Myocyte (in vitro differentiated cells): ENCODE measurements at places on chromosomes 1 and 21. TPM values are rescaled to one million over a fixed set of nuclear protein-coding genes. Genes with fewer than 3 reads are reported as not detected.

RAB13 gene
- total RNA-seq: 15.5 and 22.0 TPM in 2 replicates

LCE1F gene
- not detected in 2 replicates for total RNA-seq

CLDN14 gene
- 0.27 TPM in 1 of 2 replicates, not detected in the other for total RNA-seq

CA6 gene
- not detected in 2 replicates for total RNA-seq

CRNN gene
- total RNA-seq: not detected in 2 replicates

ARHGAP30 gene
- not detected in 2 replicates for total RNA-seq

PRAMEF13 gene
- not detected in 2 replicates for total RNA-seq

MAGOH gene
- 21.7 and 29.3 TPM in 2 replicates for total RNA-seq

OVAAL gene
- 3.3 and 4.1 TPM in 2 replicates for total RNA-seq

PAX7 gene
- 0.36 TPM in 1 of 2 replicates, not detected in the other for total RNA-seq

CCDC181 gene
- 0.47 and 1.2 TPM in 2 replicates for total RNA-seq

NUDT4B gene
- 39.2 and 64.9 TPM in 2 replicates for total RNA-seq

PYHIN1 gene
- total RNA-seq: not detected in 2 replicates

OR2M5 gene
- not detected in 2 replicates for total RNA-seq

GLIS1 gene
- 1.6 and 1.9 TPM in 2 replicates for total RNA-seq

RPTN gene
- 1.0 and 1.9 TPM in 2 replicates for total RNA-seq

HPCA gene
- total RNA-seq: 0.88 TPM in 1 of 2 replicates, not detected in the other

B4GALT2 gene
- total RNA-seq: 83.0 and 84.4 TPM in 2 replicates

OR2L13 gene
- total RNA-seq: not detected in 2 replicates

RBM11 gene
- not detected in 2 replicates for total RNA-seq

DIO1 gene
- total RNA-seq: not detected in 2 replicates

AVPR1B gene
- total RNA-seq: not detected in 2 replicates

CLCA1 gene
- total RNA-seq: not detected in 2 replicates

ASTN1 gene
- total RNA-seq: not detected in 2 replicates

KLHDC8A gene
- not detected in 2 replicates for total RNA-seq

SELENBP1 gene
- total RNA-seq: 9.5 and 15.7 TPM in 2 replicates

RGS5 gene
- total RNA-seq: 2.3 and 3.7 TPM in 2 replicates

ZBTB8A gene
- total RNA-seq: 2.8 and 3.7 TPM in 2 replicates

PERM1 gene
- total RNA-seq: 1.4 TPM in 1 of 2 replicates, not detected in the other

KCNQ4 gene
- total RNA-seq: 79.4 and 152 TPM in 2 replicates

TNFRSF1B gene
- total RNA-seq: 0.26 and 1.3 TPM in 2 replicates

VWA5B1 gene
- not detected in 2 replicates for total RNA-seq

CHRM3 gene
- total RNA-seq: 1.3 and 1.8 TPM in 2 replicates

NPL gene
- total RNA-seq: 2.2 and 3.6 TPM in 2 replicates

BACH1 gene
- total RNA-seq: 49.3 and 59.7 TPM in 2 replicates

KRTAP19-1 gene
- not detected in 2 replicates for total RNA-seq

CCDC185 gene
- not detected in 2 replicates for total RNA-seq

P3R3URF gene
- total RNA-seq: not detected in 2 replicates

ARHGEF16 gene
- not detected in 2 replicates for total RNA-seq

MRAP gene
- not detected in 2 replicates for total RNA-seq

LEMD1 gene
- total RNA-seq: not detected in 2 replicates

RSPO1 gene
- total RNA-seq: not detected in 2 replicates

SCCPDH gene
- 101 and 120 TPM in 2 replicates for total RNA-seq

LIPI gene
- total RNA-seq: not detected in 2 replicates
